ENCODE measurements at places on chromosomes 3 and 15.
A peak's percentile ranks its signal among the peaks of the same experiment; 100 is the strongest.

DNA sequence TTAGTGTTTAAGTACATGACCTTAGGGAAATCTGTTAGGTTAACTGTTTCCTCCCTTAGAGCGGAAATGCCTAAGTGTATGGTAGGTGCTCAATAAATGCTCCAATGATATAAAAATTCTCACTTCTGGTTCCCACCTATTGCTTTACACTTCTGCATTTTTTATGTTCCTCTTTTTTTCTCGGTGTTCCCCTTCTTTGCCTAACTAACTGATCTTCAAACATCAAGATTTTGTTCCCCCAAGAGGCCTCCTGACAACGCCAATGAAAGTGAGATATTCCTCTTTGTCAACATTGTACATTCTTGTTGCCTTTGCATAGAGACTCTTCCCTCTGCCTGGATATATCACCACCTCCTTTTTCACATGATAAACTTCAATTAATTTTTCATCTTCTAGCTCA lies 17.4 kb downstream of the SLC35A5 start:
- no peak for DNase-seq

DNA sequence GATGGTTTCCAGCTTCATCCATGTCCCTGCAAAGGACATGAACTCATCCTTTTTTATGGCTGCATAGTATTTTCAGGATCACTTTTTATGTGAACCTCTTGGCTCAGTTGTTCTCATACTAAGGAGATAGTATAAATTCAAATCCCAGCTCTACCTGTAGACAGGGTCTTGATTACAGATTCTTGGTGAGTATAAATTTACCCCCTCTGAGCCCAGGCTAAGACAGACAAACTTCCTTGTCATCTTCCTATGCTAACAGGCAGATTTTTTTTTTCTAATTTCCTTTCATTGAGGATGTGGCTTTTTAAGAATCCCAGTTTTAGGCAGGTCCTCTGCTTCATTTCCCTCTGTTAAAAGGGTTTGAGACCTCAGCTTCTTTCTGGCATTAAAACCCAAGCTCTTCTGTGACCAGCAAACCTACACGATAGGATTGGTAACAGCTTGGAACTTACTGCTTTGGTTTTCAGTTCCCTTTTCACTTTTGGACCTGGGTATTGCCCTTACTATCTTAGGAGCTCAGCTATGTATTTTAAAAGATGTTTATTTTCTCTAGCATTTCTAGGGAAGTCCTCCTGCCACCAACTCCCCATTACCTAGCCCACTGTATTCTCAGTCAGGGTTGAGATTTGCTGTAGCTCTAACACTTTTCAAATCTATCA lies 72.5 kb downstream of the VPS8 start:
- no peak for DNase-seq

- no peak for DNase-seq
Observed at GRCh38 chr3:135966271-135966961, 888 bp downstream of the PPP2R3A start.

DNA sequence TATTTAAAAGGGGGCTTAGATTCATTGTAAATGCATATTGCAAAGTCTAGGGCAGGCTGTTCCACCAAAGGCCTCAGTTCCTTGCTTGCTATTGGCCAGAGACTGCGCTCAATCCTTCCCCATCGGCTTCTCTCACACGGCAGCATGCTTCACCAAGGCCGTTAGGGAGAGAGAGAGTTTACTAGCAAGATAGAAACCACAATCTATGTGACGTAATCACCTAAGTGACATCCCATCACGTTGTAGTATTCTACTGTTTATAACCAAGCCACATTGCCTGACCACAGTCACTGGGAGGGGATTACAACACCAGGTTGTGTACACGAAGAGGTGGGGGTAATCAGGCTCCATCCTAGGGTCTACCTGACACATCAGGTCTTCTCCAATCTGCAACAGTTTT lies 16.0 kb upstream of the NPAP1 start:
- no peak for DNase-seq

DNA sequence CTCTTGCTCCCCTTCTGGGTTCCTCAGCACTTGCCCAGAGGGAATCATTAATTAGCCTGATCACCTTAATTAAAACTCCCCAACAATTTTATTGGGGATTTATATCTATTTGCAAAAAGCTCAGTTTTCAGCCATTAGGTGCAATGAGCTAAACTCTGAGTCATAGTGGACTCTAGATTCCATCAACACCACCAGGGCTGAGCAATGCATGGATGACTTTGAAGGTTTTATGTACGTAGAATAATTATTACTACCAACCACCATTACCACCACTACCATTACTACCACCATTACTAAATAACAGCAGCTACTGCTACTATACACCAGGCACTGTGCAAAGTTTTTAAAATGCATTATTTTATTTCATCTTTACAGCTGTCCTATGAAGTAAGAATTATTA lies 81.2 kb downstream of the ZNF621 start:
- no peak for DNase-seq

GRCh38 chr3:99322551-99322950 lies 315.8 kb upstream of the COL8A1 start:
- no peak for DNase-seq

GRCh38 chr3:99789011-99789721 lies 28.5 kb upstream of the CMSS1 start:
- no peak for DNase-seq

DNA sequence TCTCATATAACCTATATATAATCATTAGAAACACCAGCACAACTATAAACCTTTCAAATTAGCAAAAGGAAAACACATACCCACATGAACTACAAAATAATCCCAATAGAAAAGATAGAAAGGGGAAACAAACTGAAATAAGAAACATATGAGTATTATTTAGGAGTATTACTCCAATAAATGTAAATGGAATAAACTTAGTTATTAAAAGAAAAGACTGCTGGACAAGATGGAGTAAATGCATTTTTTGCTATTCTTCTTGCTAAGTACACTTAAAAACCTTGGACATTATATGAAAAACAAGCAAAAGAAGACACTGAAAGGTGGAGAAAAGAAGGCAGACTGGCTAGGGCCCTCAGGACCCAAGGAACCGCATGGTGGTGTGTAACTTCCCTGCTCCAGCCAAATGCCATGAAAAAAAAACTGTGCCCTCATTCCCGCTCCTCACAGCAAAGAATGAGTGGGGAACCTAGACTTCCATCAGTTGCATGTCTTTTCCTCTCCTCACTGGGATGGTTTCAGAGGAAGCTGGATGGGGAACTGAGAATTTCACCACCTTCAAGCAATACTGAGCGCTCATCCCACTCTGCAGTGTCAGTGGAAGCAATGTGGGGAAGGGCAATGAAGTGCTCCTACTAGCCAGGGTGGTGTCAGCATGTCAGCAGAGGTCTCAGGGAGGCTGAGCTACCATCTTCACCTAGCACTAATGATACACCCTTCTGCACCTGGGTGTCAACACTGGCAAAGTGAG lies 43.7 kb upstream of the ADAMTS17 start:
- DNase-seq = no peak

DNA sequence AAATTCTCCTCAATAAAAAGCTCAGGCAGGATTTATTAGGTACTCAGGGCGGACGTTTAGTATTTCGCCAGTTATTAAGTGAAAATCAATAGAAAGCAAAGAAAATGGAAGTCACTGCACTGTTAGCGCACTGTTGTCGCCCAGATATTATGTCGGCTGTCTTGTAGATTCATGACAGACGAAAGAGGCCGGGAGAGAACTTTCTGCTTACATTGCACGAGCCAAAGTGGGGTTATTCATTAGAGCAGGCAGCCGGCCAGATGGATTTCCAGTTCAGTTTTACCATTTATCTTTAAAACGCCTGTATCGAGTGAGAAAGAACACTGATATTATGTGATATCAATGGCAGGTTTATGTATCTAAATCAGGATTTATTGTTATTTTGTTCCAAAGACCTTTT lies 866.0 kb upstream of the NR2F2 start:
- no peak for DNase-seq

- no peak for DNase-seq
Observed at GRCh38 chr3:39990532-39990931, 181.1 kb downstream of the MYRIP start.

DNA sequence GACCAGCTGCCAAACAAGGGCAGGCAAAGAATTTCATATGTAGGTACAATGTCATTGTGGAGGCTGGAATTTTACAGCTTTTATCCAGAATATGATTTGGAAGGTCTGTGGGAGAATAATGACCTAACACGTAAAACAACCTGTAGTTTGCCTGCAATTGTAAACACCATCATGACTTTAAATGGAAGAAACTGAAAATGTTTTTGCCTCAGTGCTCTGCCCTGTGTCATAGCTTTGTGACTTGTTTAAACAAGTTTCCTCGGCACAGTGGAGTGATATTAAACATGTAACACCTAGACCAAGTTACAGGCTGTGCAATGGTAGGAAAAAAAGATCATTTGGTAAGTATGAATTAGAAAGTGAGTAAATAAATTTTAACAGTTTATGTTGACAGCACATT lies 171.6 kb upstream of the MBNL1 start:
- no peak for DNase-seq

- DNase-seq = peak; percentile 52
Observed at GRCh38 chr3:113947372-113948014, at the start of gene ZDHHC23. Gene ZDHHC23, plus strand, starts transcription at chr3:113948013. Its CDS starts 790 bp downstream, at chr3:113948803.

- no peak for DNase-seq
Observed at GRCh38 chr3:30974071-30974470, 79.6 kb upstream of the GADL1 start.

GRCh38 chr15:54564166-54564565 lies 585.9 kb downstream of the UNC13C start:
- DNase-seq = no peak

DNA sequence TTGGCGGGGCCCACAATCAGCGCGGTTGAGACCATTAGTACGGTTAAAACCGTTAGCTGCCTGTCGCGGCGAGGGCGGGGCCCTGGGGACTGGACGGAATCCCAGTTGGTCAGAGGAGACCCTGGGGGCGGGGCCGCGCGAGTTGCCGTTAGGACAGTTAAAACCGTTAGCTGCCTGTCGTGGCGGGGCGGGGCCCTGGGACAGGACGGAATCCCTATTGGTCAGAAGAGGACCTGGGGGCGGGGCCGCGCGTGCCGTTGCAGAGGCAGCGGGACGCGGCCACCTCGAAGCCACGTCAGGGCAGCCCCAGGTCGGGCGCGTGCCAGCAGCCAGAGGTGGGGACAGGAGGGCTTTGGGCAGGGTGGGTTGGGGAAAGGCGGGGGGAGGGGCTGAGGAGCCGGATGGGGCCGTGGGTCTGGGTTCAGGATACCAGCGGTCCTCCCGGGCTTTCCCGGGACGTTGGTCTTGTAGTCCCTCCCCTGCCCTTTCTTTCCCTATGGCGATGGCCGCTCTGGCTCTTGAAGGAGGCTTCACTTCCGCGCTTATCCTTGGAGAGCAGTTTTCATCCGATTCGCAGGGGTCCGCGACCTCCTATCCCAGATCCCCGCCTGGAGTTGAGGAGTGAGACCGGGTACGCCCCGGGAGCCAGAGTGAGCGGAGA lies 28.0 kb downstream of the KLHDC8B start:
- DNase-seq = no peak

GRCh38 chr15:32825219-32825618 lies 107.4 kb downstream of the GREM1 start:
- DNase-seq = no peak

DNA sequence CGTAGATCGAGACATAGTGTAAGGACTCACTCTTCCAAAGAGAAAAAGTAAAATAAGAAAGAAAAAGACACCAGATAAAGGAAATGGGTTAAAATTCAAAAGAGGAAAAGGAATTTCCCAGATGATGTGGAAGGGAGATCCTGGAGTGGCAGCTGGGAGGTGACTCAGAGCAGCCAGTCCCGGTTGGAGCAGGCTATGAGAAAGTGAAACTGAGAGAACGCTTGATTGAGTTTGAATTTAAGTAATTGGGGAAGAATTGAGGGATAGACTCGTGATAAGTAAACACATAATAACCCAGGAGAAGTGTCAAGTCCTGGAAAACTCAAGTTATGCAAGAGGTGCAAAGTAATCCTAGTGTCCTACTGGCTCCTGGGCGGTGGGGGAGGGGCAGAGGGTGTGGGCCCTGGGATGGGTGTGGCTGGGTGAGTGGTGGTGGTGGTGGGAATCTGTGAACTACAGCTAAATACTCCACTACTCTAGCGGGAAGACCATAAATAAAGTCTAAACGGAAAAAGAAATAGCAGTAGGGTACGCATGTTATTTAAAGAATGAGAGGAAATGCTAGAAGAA lies 1.2 kb downstream of the PRR20G start:
- no peak for DNase-seq

GRCh38 chr3:1766384-1766783 lies 332.3 kb upstream of the CNTN4 start:
- DNase-seq = no peak

- DNase-seq = no peak
Observed at GRCh38 chr3:10933805-10934481, 58.6 kb upstream of the SLC6A1 start.

- DNase-seq = no peak
Observed at GRCh38 chr3:187735383-187735782, 9.9 kb downstream of the BCL6 start.

DNA sequence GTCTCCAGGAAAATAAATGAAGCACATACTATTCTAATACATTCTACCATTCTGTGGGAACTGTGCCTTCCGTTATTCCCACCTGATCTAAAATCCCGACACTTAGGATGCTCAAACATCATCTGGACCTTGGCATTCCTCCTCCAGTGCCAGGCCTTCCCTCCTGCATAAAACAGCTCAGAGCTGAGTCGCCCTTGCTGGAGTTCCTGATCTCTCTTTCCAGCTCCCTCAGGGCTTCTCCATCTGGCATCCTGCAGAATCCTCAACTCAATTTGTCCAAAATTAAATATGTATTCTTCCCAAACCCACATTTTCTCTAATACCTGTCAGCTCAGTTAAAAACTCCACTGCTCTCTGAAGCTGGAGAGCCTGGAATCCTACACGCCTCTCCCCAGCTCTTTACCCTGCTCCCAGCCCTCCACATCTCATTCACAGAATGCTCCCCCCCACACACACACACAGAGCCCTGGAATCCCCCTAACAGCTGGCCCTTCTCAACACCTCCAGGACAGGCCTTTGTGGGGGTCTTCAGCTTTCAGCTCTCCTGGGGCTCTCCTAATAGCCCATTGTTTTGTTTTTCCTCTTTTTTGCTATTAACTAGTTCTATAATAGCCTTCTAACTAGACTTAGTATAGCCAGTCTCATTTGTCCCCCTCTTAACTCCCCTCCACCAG lies 78.5 kb downstream of the HMG20A start:
- DNase-seq = no peak

GRCh38 chr15:68465861-68466560 lies 34.0 kb upstream of the ITGA11 start:
- DNase-seq = no peak

- DNase-seq = no peak
Observed at GRCh38 chr3:101259485-101260341, 60.7 kb downstream of the IMPG2 start.

Data from activated T-cell treated with anti-CD3 and anti-CD28 coated beads for 4 hours (primary cell).